ENCODE measurements at places on chromosomes 2 and 18.

GRCh38 chr2:223598994-223599639 lies 3.0 kb downstream of the SCG2 start:
- peak; percentile 89 for DNase-seq

- no peak for DNase-seq
These were observed 81.4 kb downstream of the MYCN start for GRCh38 chr2:16021611-16022363.

GRCh38 chr2:84654414-84654813 lies 138.1 kb downstream of the DNAH6 start:
- DNase-seq: no peak

DNA sequence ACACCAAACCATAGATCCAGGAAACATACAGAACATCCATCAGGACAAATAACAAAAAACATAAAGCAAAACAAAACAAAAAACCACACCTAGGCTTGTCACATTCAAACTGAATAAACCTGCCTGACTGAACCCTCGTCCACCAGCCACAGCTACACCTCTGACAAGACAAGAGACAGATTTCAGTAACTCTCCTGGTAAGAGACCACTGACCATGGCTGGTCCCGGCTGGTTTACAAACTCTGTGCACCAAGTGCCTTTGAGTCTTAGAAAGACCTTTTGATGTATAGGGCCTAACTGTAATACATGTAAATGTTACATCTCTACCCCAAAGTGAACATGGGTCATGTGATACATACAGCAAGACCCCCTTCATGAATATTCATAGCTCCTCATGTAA lies 4.8 kb upstream of the SLC66A2 start:
- no peak for DNase-seq

DNA sequence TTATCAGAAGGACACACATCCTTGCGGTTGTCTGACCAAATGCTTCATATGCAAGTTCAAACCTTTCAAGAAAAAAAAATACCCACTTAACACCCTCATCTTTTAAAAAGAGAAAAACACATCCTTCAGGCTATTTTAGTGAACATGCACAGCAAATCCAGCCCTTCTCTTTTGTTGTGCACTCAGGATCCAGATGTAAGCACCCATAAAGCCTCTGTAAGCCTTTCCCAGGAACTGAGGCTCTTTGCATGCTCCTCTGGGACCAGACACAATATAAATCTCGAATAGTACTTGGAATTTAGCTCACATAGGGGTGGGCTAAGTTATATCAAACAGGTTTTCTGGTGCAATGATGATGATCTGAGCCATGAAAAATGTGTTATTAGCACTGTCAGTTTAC lies 308.8 kb upstream of the FAM98A start:
- no peak for DNase-seq

GRCh38 chr18:15005313-15006130 lies 257.6 kb downstream of the ANKRD30B start:
- DNase-seq: no peak

- no peak for DNase-seq
These were observed 46.1 kb downstream of the SIGLEC15 start for GRCh38 chr18:45871431-45872084.

DNA sequence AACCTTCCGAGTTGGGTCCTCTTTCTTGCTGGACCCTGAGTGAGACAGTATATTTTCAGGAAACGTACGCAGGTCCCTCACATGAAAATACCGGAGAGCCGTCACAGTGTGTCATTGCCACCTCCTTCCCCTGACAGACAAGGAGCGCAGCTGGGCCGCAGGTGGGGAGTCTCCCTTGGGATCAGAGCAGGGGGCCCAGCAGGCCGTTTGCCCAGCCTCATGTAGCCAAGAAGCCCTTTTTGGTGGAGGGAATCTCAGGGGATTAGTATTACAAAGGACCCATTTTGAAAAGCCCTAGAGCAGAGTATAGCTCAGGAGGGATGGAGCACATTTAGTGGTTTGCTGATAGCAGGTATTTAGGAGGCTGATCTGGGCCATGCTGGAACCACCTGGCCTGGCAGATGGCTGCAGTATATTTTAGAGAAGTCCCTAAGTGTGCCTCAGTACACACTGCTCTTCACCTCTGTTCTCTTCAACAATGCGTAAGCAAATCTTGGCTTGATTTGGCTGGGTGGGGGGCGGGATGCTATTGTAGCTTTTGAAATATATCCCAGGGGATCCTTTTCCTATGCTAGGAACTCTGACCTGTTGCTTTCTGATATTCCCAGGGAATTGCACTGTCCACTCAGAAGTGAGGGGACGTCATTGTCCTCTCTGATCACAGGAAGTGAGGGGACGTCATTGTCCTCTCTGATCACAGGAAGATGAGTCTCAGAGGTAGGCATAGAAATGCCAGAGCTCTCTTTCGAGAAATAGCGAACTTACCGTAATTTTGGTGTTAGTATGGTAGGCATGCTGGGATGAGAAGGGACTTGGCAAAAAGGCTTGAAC lies 171.9 kb downstream of the HRH4 start:
- DNase-seq: no peak

GRCh38 chr18:31652877-31653276 lies 31.5 kb downstream of the B4GALT6 start:
- no peak for DNase-seq

DNA sequence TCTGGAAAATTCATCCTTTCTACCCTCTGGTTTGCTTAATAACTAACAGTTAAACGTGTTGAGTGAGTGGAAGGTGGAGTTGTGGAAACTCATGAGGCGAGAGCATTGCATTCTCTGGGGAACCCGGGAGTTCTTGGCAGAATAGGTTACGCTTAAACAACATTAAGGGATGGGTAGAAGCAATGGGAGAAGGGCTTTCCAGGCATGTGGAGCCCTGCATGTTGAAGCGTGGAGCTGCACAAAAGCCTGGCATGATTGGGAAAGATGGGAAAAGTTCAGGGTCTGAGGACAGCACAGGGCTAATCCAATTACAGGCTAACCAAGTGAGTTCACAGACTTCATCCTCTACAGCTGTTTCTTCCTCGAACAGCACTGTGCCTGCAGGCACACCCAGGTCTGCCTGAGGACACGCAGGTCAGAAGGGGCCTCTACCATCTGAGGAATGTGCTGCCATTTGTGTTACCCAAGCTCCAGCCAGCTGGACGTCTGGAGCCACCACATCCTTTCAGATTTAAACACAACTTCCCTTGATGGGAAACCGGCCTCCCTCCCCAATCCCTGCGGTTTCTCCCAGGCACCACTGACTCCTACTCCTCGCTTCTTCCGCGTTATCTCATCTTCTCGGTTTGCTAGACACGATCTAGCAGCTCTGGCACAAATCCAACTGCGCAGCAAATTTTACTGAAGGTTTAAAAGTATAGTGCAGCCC lies 164.2 kb downstream of the ANTXR1 start:
- DNase-seq: peak; percentile 75

- no peak for DNase-seq
These were observed 487.5 kb downstream of the SUCLG1 start for GRCh38 chr2:83971547-83971946.

- peak; percentile 68 for DNase-seq
These were observed 15.0 kb downstream of the SLC3A1 start for GRCh38 chr2:44290261-44290660.

- DNase-seq: no peak
These were observed 474.5 kb upstream of the SYT4 start for GRCh38 chr18:43751835-43752234.

DNA sequence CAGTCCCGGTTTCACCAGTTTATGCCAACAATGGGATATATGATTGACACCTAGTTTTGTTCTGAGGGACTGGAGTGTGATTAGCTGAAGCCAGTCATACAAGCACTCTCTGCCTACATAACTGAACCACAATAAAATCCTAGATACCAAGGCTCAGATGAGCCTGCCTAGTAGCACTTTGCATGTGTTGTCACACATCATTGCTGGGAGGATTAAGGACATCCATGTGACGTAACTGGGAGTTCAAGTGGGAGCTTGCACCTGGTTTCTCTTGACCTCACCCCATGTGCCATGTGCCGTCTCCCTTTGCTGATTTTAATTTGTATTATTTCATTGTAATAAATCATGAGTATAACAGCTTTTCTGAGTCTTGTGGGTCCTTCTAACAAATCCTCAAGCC lies 90.3 kb downstream of the TMEM163 start:
- no peak for DNase-seq

- peak; percentile 16 for DNase-seq
These were observed 79.0 kb downstream of the SLC66A3 start for GRCh38 chr2:11234309-11234708.

- DNase-seq: no peak
These were observed 547.2 kb downstream of the ZNF804A start for GRCh38 chr2:185145316-185146121.

DNA sequence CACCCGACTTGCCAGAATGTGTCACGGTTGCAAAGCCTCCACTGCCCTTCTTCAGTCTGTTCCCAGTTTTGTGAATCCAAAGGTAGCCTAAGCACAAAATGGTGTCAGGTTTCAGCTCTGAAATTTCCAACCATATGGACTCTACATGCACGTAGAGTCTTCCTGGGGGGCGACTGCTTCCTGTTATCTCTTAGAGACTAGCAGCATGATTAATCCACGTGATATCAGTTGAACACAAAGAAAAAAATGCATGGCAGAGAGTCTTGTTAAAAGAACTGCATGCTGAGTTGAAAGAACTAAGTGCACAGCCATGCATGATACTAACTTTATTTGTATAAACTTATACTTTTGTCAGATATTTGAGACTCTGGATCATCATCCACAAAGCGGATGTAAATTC lies 404.4 kb downstream of the SOCS6 start:
- DNase-seq: peak; percentile 82

DNA sequence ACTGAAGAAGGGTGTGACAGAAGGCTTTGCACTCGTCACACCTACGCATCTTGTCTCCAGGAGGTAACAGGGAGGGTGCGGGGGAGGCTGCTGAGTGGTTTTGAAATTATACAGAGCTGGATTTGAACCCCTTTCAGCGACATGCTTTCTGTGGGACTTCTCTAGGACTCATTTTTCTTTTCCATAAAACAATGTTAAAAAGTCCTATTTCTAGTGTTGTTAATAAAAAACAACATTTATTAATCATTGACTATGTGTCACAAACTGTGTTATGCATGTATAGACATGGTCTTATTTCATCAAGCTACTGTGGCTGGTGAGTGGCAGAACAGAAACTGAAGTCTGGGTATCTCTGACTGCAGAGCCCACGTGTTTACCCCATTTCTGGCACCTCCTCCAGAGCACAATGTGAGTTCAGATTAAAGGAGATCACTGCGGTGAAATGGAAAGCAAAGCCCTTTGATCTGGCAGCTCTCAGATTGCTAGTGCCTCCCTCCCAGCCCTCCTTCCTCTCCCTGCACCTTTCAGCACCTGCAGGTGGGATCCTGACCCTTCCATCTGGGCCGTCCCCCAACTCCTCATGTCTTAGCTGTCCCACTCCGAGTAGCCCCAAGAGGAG lies 315.5 kb upstream of the MYT1L start:
- DNase-seq: no peak

- peak; percentile 14 for DNase-seq
These were observed 43.1 kb downstream of the INPP4A start for GRCh38 chr2:98487806-98488189.

- no peak for DNase-seq
These were observed 114.1 kb downstream of the GFPT1 start for GRCh38 chr2:69272803-69273471.

GRCh38 chr2:28357055-28357454 lies 35.6 kb upstream of the FOSL2 start:
- peak; percentile 22 for DNase-seq

DNA sequence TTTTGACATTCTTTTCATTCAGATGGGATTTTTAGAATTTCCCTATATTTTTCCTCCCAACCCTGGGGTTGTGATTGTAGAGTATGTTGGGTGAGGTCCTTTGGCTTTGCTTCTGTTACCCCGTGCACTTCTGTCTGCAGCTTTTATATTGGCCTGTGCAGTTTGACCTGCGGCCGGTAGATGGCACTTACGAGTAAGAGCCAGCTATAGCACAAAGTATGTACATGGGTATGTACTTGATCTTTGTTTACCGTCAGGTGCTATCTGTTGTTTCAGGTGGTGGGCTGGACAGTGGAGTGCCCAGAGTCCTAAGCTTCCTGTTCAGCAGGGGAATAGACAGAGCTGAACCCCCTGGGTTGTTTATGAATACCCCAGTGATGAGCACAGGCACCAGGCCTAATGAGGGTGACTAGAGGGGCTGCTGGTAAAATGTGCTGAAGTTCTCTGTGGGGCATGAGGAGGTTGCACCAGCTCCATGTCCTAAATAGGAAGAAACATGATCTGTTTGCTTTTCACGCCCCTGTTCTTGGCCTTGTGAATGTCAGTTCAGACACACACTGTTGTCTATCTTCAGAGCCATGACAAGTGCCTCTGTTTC lies 58.9 kb upstream of the THUMPD2 start:
- DNase-seq: peak; percentile 36

DNA sequence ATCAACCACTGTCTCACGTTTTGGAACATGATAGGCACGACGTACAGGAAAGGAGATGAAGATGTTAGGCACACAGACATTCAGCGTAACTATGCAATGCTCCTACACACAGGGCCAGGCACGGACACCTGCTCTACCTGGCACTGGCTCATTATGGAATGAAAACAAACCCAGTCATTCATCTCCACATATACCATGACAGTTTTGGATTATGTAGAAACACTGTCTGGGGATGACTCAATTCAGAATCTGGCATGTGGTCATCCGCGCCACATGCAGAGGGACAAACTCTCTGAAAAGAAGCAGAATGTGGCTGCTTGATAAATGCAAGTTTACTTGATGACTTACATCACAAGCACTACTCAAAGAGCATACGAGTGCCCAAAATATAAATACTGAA lies 29.5 kb upstream of the NFU1 start:
- DNase-seq: no peak

- DNase-seq: peak; percentile 70
These were observed 23.9 kb downstream of the ANTXR1 start for GRCh38 chr2:69036926-69037325.

DNA sequence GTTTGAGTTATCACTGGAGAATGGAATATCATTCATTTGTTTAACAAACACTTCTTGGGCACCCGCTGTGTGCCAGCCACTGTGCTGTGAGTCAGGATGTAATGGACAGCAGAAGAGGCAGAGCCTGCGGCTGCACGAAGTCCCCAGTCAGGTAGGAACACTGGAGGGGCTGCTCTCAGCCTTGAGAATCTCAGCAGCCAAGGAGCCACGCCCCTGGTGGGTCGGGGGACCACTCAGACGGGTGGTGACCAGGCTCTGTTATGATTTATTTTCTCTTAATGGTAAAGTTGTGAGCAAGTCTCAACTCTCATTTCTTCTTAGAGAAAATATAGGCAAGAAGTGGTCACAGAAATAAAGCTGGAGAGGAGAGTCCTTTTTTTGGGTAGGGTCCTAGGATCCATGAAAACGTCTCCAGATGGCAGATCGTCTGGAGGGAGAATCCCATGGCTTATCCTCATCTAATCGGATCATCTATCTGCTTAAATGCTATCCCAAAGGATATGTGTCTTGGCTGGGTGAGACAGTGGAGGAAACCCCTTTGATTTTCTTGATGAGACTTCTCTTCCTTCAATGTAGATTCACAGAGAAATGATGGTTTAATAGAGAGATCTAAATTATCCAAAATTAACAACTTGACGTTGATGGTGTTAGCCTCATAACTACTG lies 129.1 kb upstream of the LGALSL start:
- no peak for DNase-seq
